ENCODE measurements at places on chromosomes 7 and 10.

GRCh38 chr7:70114806-70115205, 516.5 kb downstream of the AUTS2 start:
- no peak for DNase-seq

- no peak for DNase-seq
Measured at GRCh38 chr10:122045212-122045611, 56.2 kb downstream of the TACC2 start.

GRCh38 chr7:100693312-100694097, 545 bp downstream of the GIGYF1 start:
- DNase-seq = no peak

DNA sequence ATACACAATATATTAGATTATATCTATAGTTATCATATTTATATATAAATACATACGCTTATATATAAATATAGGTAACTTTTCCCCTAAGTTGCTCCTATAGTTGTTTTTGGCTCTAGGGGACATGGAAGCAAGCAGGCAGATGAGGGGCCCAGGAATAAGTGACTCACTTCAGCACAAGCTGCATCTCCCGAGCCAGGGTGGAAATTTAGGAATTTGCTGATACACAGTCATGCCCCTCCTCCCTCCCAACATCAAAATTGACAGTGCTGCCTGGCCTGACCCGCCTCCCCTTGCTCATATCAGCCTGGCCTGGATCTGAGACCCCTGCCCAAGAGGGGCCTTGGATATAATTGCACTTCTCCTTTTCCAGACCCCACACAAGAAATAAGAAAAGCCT, 33.8 kb downstream of the MKI67 start:
- DNase-seq = no peak

- DNase-seq = no peak
Measured at GRCh38 chr10:4916086-4916716, 47.0 kb upstream of the AKR1C1 start.

DNA sequence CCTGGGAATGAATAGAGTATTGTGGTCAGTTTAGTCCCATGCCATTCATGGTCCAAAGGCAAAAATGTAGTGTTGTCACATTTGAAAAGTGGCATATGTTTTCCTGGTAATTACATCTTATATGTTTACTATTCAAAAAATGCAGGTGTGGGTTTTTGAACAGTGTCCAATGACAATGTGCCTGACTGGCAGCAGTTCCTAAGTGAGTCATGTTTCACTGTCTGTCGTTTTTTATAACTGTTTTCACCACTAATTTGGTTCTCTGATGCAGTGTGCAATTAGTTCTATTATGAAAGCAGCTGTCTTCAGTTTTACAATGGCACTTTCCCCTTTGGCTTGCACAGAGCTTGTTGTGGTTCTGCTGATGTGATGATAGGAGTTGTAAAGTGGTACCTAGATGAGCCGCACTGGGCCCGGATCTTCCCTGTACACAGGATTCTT, 162.3 kb downstream of the SEM1 start:
- DNase-seq = no peak

GRCh38 chr10:34008656-34009055, 674.2 kb upstream of the NRP1 start:
- no peak for DNase-seq

GRCh38 chr10:6565588-6565987, 14.5 kb downstream of the PRKCQ start:
- no peak for DNase-seq

- DNase-seq = no peak
Measured at GRCh38 chr7:95976369-95977060, 204.2 kb downstream of the DYNC1I1 start.

GRCh38 chr10:5506751-5507648, 7.6 kb upstream of the CALML5 start:
- no peak for DNase-seq

All from activated T-helper 9 cell treated with anti-CD3 and anti-CD28 coated beads, Interleukin-2, amount 50 U/mL, for 16 hours (primary cell).